M059J (cell line): ENCODE measurements at places on chromosomes 11 and 22.

GRCh38 chr22:46934746-46935491 lies 172.5 kb downstream of the TBC1D22A start:
- DNase-seq = peak; percentile 92

GRCh38 chr11:47001781-47002181 lies 65.2 kb downstream of the CSTPP1 start:
- DNase-seq = no peak

DNA sequence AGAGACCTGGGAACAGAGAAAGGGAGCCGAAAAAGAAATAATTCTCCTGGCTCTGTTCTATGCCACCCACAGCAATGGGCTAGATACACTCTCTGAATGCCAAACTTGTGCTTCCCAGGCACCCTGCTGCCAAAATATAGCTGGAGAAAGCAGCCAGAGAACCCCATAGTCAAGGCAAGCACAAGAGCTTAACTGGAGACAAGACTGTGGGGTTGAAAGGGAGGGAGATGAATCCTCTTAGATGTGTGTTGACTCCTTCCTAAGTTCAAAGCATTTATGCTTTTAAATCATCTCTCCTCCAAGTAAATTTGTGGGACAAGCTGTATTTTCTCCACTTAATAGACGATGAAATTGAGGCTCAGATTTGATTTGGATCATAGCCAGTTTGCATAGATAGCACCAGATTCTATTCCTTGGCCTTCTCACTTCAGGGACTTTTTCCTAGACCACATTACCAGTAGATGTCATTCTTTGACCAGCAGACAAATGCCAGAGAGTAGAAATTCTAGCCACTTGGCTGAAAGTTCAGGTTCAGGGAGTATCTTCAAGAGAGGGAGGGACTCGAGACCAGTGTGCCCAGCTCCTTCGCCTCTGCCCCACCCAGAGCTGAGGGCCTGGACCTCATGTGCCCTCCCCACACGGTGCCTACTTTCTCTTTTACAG lies 16.5 kb upstream of the ETS1 start:
- peak; percentile 35 for DNase-seq

- DNase-seq = no peak
Observed at GRCh38 chr11:76209375-76209972, 3.2 kb upstream of the WNT11 start.

DNA sequence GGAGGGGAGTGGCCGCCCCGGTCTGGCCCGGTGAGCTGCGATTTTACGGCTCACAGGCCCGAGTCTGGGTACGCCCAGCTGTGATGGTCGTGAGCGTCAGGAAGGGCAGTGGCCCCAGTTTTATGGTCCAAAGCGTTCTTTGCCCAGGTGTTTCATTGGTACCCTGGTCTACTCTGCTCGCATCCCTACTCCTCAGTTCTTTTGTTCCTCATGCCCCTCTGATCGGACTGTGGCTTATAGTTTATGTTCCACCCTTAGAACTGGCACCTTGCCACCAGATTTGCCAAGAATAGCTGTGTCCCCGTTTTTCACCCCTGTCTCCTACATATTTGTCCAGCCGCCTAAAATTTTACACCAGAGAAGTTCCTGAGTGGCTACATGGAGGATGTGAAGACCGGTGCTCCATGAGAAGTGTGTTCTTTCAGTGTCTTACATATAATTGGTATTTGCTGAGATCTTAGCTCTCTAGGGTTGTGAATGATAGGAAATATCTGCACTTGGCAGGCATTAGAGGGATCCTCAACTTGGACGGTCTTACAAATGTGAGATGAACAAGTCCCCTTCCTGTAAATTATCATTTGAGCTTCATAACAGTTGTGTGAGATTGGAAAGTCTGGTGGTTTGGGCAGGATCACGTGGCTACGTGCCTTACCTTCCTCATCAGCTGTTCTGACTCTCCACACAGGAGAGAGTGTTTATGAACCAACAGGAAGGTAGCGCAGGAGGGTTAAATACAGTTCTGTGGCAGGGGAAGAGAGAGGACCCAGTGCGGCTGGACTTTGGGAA lies 1.1 kb downstream of the PANX1 start:
- DNase-seq = peak; percentile 44

DNA sequence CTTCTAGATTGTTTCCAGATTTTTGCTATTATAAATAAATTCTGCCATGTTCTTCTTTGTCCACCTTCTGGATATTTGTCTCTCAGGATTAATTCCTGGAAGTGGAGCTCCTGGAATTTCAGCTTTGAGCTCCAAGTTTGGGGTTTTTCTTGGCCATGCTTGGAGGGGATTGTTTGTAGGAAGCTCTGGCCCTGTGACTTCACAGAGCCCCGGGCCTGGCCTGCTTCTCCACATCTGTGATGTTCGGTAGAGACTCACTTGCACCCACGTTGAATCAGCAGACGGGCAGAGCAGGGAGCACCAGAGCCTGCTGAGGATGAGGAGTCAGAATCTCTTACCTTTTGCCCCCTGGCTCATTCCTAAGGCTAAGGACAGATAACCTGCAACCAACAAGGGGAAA lies 35.7 kb downstream of the LRRC32 start:
- no peak for DNase-seq

- peak; percentile 3 for DNase-seq
Observed at GRCh38 chr11:133197425-133197824, 334.9 kb downstream of the OPCML start.

DNA sequence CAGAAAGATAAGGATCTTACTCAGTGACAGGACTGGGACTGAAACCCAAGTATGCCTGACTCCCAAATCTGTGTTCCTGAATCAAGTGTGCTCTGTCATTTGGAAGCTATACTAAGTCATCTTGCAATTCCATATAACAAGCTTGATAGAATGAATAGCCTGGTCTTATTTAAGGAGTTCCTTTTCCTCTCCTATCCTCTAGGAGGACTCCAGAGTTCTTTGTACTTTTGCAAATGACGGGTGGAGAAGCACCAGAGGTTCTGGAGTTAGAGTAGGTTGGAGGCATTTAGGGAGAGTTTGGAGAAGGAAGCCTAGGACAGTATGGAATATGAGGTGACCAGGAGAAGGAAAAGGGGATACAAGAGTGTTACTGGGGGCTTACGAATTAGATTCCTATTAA lies 92.9 kb upstream of the RCN1 start:
- no peak for DNase-seq

GRCh38 chr11:44638032-44638431 lies 72.6 kb downstream of the CD82 start:
- DNase-seq = no peak
